ENCODE measurements at places on chromosomes 16 and 17. TPM values are rescaled to one million over a fixed set of nuclear protein-coding genes. Genes with fewer than 3 reads are reported as not detected.

FDXR gene
- 64.7 TPM for total RNA-seq

CD300H gene
- not detected for total RNA-seq

FOXL1 gene
- total RNA-seq: 10.2 TPM

SYNGR3 gene
- 2.9 TPM for total RNA-seq

TMEM88 gene
- 12.0 TPM for total RNA-seq

ARHGAP44 gene
- 0.28 TPM for total RNA-seq

NPIPA5 gene
- not detected for total RNA-seq

CDK10 gene
- total RNA-seq: 54.9 TPM

C16orf96 gene
- total RNA-seq: not detected

MXRA7 gene
- total RNA-seq: 200 TPM

SMIM36 gene
- not detected for total RNA-seq

HEATR9 gene
- total RNA-seq: not detected

ZNF668 gene
- 7.3 TPM for total RNA-seq

ZNF286A gene
- total RNA-seq: 31.9 TPM

CLDN7 gene
- total RNA-seq: 15.9 TPM
